Activated T-cell treated with anti-CD3 and anti-CD28 coated beads for 4 hours (primary cell): ENCODE measurements at places on chromosomes 12 and 14.

DNA sequence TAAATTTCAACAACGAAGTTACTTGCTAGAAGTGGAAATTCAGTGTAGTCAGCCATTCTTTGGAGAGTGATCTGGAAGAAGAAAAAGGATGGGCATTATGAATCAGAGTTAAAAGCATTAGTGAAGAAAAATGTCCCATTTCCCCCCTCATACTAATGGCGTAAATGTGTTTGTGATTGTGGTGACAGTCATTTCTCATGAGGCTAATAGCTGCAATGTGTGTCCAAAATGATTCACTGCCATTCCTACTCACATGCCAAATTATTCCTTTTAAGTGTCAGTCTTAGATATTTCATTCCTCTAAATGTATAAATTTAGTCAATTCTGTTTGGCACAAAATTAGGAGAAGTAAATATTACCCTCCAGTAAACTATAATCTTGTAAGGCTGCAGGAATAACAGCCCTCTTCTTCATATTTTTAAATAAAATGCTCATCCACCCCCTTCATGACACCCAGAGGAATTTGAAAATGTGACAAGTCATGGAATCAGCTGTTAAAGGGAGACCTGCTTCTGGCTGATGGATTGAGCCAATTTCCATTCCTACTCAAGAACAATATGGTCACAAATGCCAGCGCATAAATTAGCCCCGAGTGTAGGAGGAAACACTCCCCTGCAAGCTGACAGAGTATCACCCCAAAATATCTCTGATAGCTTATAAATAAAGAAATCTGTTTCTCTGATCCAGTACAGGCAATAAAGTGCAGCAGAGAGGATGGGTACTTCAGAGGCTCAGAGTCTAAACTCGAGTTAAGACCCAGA, 912.3 kb upstream of the SEL1L start:
- no peak for DNase-seq

- DNase-seq, result no peak
Measured at GRCh38 chr14:94043756-94044475, 17.8 kb downstream of the OTUB2 start.

DNA sequence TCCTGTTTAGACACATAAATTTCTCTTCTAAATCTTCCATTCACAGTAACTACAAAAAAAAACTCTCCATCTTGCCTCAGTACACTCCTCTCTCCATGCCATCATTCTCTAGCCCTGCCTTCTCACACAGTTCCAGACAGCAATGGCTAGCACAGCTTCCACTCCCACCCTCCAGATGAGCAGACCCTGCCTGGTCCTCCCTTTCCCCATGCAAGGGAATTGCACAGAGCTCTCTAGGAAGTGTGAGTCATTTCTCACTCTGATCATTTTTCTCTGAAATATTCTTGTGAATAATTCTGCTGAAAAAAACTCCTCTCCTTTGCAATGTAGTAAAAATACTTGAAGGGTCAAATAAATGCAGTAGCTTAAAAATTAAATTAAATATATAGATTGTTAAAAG, 170.6 kb downstream of the BMP4 start:
- no peak for DNase-seq

DNA sequence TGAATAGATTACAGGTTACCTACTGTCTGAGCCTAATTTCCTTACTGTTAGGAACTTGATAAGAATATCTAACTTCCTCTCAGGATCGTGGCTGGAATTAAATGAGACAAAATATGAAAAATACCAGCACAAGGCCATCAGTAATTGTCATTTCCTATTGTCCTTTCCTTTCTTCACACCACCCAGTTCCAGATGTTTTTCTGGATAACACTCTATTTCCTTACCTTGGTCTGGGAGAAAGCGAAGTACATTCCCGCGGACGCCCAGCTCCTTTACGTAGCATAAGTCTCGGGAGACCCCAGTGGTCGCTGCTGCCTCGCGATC, 376 bp downstream of the GDF3 start:
- DNase-seq, result no peak

DNA sequence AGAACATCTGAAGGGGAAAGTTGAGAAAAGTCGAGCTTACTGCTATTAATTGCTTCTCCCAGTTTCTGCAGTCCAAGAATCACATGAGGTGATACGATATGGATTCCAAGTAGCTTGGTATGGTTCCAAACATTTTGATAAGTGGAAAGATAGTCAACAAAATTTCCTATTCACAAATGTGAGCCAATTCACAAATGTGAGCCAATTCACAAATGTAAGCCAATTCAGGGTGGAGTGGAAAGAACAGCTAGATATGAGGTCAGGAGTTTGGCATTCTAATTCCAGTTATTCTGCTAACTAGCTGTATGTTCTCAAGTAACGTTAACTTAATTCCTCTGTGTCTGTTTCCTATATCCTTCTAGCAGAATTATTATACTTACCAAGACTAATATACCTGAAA, 37.6 kb upstream of the DHRS4 start:
- no peak for DNase-seq

DNA sequence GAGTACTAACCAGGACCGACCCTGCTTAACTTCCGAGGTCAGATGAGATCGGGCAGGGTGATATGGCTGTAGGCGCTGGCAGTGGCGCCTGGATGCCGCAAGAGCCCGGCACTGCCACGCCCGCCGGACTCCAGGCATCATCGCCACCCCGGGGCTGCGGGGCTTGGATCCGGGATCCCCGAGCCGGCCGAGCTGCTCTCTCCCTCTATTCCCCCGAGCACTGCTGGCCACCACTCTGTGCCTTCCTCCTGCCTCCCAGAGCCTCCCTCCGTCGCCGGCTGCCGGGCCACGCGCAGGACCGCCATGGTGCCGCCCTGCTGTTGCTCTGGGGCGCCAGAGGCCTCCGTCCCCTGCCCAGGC, 153.2 kb upstream of the ALG10B start:
- DNase-seq, result no peak

- no peak for DNase-seq
Measured at GRCh38 chr12:86903159-86903558, 647.0 kb upstream of the MGAT4C start.

DNA sequence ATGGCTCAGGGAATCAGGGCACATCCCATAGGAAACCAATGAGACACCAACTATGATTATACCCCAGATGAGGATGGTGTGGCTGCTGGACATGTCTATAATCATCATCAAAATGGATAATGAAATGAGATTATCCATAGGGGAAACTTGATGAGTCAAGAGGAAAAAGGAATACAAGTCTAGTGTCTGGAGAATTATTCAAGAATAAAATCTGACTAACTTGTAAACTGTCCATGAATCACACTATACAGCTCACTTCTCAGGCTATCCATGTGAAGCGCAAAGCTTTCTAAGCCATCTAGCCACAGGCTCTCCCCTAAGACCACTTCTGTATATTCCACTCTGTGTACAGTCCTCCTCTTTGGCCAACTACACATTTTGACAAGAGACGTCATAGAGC, 52.5 kb downstream of the DUSP16 start:
- DNase-seq, result no peak

DNA sequence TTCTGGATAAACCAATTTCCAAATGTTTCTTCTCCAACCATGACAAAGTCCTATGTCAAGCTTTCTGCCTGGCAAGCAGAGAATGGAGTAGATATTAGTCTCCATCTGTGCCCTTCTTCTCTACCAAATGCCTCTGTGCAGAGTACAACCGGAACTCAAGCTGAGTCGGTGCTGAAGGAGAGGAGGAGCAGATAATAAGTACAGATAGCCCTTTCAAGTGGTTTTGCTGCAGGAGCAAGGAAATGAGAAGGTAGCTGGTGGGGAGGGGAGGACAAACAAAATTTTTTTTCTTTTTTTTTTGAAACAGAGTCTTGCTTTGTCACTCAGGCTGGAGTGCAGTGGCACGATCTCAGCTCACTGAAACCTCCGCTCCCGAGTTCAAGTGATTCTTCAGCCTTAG, 14.2 kb upstream of the HELB start:
- DNase-seq, result peak; percentile 38

DNA sequence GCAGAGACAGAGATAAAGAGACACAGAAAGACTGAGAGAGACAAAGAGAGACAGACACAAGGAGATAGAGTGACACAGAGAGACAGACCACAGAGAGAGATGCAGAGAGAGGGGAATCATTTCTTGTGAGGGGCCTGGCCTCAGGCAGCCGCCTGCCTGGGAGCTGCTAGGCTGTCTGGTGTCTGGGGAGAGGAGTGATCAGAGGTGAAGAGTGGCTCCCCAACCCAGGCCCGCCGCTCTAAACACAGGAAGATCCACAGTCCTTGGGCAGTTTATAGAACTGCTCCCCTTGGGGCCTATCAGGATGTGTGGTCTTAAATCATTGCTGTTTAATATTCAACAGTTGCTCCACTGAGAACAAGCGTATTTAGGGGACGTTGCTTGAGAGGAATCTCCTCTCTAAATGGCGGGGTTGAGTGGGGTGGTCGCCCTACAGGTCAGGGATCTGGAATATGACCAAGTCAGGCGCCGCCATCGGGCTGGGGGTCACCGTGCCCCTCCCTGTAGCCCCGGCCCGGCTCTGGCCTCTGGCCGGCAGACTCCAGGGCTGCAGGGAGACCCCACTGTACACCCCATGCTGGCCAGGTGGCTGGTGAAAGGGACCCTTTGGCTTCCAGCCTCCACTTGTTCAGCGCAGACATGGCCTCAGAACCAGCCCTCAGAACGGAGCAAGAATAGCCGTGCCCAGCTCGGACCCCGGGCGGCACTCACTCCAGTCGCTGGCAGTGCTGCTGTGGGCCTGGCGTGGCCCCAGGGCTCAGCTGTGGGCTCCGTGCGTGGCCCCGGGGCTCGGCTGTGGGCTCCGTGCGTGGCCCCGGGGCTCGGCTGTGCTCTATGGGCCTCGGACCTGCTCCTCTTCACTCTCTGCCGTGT, 89.4 kb downstream of the GALNT9 start:
- DNase-seq, result no peak

GRCh38 chr14:102508774-102509745, 516 bp downstream of the ANKRD9 start:
- no peak for DNase-seq

GRCh38 chr14:66758031-66758613, 250.2 kb downstream of the GPHN start:
- DNase-seq, result no peak

DNA sequence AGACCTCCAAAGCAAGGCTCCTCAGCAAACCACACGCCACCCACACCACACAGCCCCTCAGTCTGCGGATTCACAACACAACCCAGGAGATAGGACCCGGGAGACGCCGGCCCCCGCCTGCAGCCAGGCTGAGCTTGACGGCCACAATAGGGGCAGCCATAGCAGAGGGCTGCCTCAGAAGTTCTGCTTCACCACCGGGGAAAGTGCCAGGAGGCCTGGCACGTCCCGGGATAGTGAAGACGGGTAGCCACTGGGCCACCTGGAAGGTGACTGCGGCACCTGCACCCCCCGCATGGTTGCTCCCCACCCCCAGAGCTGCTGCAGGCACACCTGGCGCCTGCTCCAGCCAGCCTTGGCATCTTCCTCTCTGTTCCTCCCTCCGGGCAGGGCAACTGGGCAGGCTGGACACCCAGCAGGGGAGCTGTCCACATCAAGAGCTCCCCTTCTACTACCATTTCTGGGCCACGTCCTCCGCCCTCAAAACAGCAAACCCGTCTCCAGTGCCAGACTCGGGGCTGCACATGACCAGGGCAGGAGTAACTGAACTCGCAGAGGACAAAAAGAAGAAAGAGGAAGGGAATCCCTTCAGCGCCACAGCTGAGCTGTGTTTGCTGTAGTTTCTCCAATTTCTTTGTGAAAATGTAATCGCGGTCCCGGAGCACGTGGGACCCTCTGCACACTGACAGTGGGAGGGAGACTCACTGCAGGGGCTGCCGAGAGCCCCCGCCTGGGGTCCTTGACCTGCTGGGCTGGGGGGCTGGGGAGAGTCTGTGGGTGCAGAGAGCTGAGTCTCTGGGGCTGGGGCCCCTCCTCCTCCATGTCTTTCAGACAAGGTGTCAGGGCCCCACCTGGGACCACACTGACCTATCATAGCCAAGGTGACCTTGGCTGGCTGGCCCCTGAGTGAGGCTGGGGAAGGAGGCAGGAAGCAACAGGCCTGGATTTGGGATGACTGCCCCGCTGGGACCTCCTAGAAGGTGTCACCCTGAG, 74.2 kb upstream of the C14orf180 start:
- no peak for DNase-seq

GRCh38 chr12:10369557-10370415, 20.1 kb downstream of the KLRK1 start:
- no peak for DNase-seq

DNA sequence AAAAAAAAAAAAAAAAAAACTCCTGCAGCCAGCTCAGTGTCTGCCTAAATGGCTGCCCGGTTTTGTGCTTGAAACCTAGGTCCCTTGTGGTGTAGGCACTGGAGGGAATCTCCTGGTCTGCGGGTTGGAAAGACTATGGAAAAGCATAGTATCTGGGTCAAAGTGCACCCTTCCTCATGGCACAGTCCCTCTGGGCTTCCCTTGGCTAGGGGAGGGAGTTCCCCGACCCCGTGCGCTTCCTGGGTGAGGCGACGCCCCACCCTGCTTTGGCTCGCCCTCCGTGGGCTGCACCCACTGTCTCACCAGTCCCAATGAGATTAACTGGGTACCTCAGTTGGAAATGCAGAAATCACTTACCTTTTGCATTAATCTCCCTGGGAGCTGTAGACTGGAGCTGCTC, 14.3 kb downstream of the PTCSC3 start:
- no peak for DNase-seq

DNA sequence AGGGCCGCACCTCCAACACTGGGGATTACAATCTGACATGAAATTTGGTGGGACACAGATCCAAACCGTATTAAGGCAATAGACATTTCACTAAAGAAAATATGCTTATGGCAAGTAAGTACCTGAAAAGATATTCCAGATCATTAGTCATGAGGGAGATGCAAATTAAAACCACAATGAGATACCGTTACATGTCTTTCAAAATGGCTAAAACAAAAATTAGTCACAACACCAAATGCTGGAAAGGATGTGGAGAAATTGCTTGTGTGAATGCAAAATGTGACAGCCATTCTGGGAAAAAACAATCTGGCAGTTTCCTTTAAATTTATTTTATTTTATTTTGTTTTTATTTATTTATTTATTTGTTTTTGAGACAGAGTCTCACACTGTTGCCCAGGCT, 82.3 kb upstream of the PTGDR start:
- DNase-seq, result no peak

- no peak for DNase-seq
Measured at GRCh38 chr14:41960281-41960680, 353.6 kb downstream of the LRFN5 start.

DNA sequence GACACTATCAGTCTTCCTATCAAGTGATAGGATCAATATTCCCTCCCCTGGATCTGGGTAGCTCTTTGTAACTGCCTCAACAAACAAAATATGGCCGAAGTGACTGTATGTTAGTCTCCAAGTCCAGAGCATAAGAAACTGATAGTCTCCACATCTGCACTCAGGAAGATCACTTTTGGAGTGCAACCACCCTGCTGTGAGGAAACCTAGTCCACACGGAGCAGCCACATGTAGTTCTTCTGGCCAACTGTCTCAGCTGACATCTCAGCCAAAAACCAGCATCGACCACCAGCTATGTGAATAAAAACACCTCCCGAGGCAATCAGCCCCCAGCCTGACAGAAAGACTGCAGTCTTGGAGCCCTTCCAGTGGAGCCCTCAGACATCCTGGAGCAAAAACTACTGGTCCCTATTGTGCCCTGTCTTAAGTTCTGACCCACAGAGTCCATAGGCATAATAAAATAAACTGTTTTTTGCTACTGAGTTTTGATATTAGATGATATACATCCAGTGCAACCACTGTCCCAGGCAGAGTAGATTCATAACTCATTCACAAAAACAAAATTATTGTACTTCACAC, 143.8 kb downstream of the MED13L start:
- no peak for DNase-seq

- no peak for DNase-seq
Measured at GRCh38 chr12:56983386-56983785, 23.0 kb downstream of the ZBTB39 start.

- no peak for DNase-seq
Measured at GRCh38 chr12:85273381-85274314, 6.4 kb upstream of the ALX1 start.

- no peak for DNase-seq
Measured at GRCh38 chr14:57057803-57058202, 210.9 kb downstream of the EXOC5 start.
